CD4-positive, alpha-beta T cell treated with Interferon gamma for 1 hour (primary cell): ENCODE measurements at places on chromosomes 6 and 20.

GRCh38 chr20:46142124-46142523, 24.0 kb downstream of the CD40 start:
- DNase-seq, result no peak

GRCh38 chr6:44529146-44529905, 141.8 kb downstream of the CDC5L start:
- no peak for DNase-seq

- DNase-seq, result no peak
Observed at GRCh38 chr6:53056273-53056672, 8.9 kb upstream of the FBXO9 start.

DNA sequence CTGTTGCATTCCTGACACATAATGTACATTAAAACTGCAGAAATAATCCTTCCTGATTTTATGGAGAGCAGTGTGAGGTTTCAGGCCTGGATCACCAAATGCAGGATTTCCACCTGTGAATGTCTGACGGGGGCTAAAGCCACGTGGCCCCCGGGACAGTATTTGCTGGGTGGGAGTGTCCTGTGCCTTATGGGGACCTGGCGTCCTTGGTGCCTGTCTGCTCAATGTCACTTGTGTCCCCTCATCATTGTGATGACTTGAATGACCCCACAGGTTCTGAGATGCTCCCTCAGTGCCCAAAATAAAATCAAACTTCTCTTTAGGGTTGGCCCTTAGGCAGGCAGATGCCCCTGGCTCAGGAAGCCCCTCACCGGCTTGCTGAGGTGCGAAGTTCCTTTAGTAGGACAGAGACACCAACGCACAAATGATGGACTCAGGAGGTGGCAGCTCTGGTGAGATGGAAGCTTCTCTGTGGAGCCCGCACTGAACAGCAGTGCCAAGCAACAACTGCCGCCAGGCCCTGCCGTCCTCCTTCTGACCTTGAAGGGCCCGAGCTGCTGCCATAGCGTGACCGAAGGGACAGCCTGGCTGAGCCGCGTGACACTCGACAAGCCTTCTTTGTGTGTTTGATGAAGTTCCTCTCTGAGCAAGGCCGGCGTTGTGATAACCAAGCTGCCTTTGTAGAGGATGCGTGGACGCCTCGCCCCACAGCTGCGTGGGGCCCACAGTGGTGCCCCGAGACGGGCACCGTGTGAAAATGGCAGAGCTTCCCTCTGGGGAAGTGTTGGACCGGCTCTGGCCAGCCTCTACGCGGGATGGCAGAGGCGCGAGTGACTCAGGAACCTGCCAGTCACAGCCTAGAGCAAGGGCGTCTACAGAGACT, 30.9 kb downstream of the FRMD1 start:
- no peak for DNase-seq

- no peak for DNase-seq
Observed at GRCh38 chr6:69138893-69139494, 503.9 kb downstream of the ADGRB3 start.

DNA sequence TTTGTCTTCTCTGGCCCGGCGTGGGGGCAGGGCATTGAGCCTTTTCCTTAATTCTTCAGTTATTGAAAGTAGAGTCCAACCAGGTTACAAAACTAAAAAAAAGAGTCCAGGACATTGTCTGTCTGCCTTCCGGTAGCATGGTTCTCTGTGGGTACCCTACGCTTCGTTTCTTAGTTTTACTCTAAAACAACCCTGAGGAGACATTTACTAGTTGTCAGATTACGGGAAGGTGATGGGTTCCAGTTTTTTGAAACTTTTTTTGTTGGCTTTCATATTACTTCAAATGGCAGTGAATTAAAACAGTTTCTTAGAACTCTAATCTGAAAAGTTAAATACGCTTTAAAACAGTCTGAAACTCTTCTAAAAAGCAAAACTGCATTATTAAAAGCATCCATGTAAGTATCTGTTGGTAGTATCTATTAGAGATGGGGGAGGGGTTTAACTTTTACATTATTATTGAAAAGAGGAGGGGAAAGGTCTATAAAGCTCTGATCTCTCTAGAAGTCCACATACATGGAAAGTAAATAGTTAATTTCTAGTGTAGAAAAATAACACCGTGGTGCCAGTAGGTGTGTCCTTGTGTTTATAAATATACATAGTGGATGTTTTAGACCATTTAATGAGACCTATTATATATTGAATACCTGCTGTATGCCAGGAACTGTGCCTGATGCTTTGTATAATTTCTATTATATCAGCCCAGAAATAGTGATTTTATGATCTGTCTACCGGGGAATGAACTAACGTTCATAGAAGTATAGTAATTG, 2.2 kb downstream of the BICRAL start:
- DNase-seq, result no peak

DNA sequence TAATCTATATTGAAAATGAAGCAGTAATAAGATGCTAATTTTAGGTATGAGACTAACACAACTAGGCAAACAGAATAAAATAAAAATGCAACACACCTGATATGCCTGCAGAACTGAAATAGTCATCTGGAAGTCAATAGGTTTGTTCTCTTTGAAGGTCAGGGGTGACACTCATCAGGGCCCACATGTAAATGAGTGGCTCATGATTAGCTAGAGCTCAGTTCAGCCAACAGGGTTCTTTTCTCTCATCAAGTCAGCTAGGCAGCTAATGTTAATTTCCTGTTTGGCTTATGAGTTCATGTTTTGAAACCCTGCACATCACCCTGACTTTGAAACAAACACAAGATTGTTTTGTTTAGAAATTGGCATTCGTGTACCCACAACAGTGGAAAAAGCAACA, 23.8 kb downstream of the SMLR1 start:
- no peak for DNase-seq

DNA sequence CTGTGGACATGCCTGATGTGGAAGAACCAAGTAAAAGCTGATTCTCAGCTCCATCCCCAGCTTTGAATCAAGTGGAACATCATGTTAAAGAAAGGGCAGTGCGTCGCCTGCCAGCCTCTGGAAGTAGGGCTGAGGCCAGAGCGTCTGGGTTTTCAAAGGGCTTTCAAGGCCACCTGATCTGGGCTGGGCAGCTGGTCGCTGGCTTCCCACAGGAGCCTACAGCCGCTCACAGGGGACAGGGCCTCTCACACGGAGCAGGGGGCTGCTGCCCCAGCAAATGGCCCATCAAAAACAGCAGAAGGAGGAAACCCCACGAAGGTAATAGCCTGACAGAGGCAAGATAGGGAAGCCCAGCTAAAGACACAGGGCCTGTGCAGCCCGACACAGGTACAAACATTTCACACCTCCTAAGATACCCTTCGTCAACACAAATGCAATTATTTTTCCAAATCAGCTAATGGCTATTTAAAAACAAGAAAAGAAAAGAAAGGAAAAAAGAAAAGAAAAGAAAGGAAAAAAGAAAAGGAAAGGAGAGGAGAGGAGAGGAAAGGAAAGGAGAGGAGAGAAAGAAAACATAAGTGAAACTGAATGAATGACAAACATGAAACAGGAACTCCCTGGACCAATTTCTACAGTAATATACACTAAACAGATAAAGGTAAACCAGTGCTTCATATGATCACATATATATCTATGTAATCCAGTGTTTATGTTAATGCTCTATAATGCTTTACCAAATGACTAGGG, 24.8 kb downstream of the RRBP1 start:
- DNase-seq, result no peak

DNA sequence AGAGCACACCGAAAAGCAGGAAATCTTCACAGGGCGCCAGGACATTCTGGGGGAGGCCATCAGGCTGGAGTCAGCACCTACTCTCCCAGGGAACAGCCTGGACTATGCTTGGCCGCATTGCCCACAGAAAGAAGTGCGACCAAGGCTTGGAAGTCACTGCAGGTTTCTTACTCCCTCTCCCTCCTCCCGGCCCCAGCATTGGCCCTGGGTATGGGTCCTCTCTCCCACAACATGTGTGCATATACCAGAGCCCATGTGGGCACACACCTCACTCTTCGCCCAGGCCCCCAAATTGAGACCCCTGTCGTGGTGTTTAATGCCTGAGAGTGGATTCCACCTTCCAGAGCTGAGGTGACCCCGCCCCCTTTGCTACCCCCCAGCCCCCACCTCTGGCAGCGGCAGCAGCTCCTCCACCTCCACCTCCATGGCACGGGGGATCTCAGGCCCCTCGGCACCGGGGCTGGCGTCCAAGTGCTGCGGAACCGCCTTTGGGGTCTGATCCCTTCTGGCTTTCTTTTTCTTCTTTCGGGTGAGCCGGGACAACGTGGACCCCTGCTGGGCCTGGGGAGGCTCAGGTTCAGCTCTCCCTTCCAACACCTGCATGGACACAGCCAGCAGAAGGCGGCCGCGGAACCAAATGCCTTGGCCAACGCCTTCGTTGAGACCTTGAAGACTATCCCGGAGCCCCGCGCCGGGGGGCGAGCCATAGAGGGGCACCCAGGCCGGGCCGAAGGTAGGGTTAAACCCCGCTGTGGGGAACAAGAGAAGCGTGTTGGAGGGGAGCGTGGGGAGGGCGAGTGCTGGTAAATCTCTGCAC, 15.2 kb upstream of the SPAG4 start:
- DNase-seq, result no peak

DNA sequence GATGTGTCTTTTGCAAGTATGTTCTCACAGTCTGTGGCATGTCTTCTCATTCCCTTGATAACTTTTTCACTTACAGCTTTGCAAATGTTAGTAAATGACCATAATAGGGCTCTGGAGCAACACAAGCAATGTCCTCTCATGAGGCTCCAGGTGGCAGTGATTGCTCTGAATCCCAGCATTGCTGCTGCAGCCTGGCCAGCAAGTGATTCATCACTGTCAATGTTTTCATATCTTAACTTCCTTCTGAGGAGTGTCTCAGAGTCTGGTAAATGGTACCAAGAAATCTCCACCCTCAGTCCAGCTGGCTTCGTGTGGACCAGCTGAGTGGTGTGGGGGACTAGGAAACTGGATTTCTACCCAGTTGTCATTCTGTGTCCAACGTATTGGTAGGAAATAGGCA, 139.6 kb downstream of the MYLK4 start:
- DNase-seq, result no peak

DNA sequence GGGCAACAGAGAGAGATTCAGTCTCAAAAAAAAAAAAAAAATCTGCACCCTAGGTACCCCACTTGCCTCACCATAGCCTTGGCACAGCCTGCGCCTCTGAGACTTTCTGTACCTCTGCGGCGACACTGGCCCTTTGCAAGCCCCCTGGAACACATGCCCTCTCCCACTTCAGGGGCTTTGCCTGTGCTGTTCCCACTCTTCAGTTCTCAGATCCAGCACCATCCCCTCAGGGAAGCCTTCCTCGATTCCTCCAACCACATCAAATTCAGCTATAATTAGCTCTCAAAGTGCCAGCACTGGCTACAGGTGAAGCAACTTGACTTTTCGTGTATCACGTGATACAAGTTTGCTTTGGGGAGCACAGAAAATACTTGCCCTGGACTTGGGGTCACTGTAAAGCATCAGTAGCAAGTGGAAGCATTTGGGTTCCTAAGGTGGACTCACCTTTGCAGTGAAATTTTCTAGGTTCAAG, 2.1 kb upstream of the UBE2V1 start:
- DNase-seq, result no peak

GRCh38 chr20:25058051-25058846, at the start of gene ACSS1:
Gene ACSS1 (minus strand): TSS chr20:25058139. CDS start chr20:25058102, 37 bp downstream.
- peak; percentile 76 for DNase-seq

GRCh38 chr6:115634887-115635286, 425.8 kb downstream of the FRK start:
- DNase-seq, result no peak

GRCh38 chr6:38843798-38844197, 128.7 kb downstream of the DNAH8 start:
- no peak for DNase-seq

GRCh38 chr6:7786214-7786661, 60.3 kb downstream of the BMP6 start:
- no peak for DNase-seq

GRCh38 chr6:31332637-31333602, 24.1 kb downstream of the HLA-B start:
- peak; percentile 3 for DNase-seq

- DNase-seq, result peak; percentile 1
Observed at GRCh38 chr6:89828988-89829471, 650 bp upstream of the CASP8AP2 start.

GRCh38 chr6:30510419-30511168, 21.3 kb downstream of the HLA-E start:
- no peak for DNase-seq

DNA sequence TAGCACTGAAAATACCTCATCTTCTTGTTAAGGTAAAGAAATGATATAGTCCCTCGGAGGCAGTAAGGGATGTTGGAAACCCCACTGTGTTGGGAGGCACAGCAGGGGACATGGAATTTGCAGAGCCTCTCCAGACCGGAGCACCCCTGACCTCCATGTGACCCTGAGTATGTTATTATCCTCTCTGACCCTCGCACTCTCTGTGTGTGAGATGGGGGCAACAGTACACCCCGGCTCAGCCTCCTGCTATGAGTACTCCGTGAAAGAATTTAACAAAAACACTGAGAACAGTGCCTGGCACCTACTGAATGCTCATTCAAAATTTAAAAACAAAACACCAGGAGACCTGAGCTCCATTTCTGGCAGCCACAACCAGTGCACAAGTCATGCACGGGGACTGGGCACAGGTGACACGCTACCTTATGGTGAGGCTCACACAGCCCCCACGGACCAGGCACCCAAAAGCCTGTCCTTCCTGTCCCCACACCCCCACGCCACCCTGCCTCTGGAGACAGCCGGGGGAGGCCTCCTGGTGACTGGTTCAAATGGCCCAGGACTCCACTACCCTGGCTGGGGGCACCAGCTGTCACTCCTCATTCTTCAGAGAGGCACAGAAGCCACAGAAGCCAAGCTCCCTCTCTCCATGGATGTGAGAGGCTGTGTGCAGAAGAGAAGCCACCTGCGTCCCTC, 6.1 kb downstream of the NINL start:
- no peak for DNase-seq

- DNase-seq, result peak; percentile 45
Observed at GRCh38 chr6:157381631-157382621, 936 bp downstream of the ZDHHC14 start.

DNA sequence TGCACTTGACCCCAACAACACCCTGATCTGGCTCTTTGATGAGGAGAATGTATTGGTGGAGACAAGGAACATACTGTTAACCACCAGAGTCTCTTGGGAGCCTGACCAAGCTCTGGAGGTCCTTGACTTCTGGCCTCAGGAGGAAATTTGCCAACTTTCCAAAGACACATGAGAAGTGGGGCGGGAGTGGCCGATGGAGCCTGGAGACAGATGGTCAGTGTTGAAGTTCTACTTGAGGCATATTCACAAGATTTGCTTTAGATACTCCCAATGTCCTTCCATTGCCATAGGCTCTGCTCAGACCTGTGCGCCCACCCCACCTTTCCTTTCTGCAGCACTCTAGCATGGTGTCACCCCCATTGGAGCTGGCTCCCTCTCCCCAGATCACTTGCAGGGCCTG, 241.0 kb downstream of the SLC24A3 start:
- DNase-seq, result no peak

DNA sequence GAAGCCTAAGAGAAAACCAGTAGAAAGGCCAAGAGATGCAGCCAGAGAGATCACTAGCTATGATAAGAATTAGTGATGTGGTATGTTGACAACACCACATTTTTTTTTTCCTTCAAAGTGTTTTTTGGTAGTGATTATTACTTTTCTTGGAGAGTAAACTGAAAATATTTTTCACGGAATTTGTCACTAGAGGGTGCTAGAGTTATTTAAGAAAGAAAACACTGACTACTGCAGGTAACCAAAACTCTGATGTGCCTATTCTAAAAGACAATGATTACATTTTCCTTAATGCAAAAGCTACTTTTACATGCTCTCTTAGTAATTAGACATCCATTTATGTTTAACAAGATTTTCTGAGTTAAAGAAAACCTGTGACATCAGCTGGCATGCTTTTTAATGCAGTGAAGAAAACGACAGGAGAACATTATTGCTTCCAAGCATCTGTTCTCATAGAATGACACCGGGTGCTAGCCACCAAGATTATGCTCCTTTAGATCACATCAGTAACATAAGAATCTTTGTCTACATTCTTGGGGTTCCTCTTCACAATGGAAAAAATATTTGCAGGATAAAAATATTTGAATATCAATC, 28.8 kb downstream of the RWDD2A start:
- DNase-seq, result no peak
